Hypothalamus (tissue), 51 donors: ENCODE measurements at places on chromosomes 1 and 21.

GRCh38 chr1:118136187-118136941 lies 48.7 kb downstream of the SPAG17 start:
- DNase-seq, result no peak

DNA sequence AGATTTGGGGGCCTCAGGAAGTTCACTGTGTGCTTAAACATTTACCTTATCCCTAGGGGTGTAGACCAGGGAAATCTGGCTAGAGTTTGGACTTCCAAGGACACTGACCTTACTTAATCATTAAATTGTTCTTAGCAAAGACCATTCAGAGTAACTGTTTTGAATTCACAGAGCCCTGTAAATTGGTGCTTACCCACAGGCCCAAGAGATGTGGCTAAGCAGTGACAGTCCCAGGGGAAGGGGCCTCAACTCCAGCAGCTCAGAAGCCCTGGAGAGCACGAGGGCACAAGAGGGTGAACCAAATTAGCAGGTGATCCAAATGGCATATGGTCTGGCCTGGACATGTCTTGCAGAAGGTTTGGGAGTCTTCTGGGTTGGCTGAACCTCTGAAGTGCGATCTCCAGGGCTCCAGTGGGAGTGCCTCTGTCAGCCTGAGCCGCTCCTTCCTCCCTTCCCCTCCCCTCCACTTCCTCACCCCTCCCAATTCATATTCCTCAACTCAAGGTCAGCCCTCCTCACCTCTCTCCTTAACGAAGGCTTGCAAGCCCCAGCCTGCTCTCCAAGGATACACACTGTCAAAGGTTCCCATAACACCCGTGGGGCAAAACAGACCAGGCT lies 4.3 kb downstream of the PAQR7 start:
- no peak for DNase-seq

DNA sequence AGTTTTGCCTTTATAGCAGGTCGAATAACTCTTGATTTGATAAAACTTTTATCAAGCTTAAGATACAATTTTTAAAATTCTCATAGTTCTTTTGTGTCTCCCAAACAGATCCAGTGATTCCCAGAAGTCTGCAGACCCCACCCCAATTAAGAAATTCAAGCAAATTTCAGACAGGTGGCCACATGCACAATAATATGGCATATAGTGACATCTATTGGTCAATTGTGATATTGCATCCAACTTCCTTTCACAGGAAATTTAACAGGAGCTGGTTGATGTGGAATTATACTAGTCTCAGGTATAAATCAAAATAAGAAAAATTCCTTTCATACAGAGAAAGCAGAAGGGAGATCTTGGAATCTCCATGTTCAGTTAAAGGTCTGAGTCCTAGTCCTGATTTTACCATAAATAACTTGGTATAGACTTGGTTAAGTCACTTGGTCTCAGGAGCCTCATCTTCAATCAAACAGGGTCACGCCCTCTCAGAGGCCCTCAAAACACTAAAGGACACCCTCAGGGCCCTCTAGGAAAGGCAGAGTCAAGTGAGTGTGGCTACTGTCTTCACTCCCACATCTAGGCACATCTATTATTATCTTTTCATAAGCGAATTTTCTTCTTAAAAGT lies 24.1 kb downstream of the PIGM start:
- no peak for DNase-seq

GRCh38 chr1:154736841-154737240 lies 128.9 kb upstream of the ADAR start:
- no peak for DNase-seq

- no peak for DNase-seq
Observed at GRCh38 chr1:224219011-224219611, 36.1 kb downstream of the DEGS1 start.

- no peak for DNase-seq
Observed at GRCh38 chr1:234316937-234317336, 56.3 kb upstream of the COA6 start.

- no peak for DNase-seq
Observed at GRCh38 chr21:34582506-34583150, 32.3 kb downstream of the RCAN1 start.

DNA sequence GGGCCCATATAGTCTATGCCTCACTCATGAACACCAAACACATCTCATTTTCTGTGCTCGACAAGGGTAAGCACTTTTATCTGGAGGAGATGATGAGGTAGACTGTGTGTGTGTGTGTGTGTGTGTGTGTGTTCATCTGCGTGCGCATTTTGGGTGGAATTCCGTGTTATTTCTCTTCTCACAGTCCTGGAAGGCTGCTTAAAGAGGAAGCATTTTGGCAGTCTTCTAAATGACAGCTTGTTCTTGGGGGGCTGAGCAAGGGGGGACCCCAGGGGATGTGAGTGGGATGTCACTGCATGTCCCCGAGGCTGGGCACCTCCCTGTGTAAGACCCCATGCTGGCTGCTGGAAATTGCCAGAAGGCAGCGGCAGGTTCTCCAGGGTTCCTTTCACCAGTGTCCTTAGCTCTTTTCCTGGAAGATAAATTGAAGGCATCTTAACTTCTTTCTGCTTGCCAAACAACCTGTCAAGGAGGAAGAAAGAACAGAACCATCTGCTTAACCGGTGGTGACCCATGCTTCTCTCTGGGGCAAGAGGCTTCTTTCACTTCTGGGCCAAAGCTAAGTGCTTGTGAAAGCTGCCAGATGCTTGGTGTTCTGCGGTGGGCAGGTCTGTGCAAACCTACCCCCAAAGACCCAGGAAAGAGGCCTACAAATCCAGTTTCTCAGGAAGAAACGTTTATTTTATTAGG lies 9.9 kb upstream of the RD3 start:
- DNase-seq, result no peak

DNA sequence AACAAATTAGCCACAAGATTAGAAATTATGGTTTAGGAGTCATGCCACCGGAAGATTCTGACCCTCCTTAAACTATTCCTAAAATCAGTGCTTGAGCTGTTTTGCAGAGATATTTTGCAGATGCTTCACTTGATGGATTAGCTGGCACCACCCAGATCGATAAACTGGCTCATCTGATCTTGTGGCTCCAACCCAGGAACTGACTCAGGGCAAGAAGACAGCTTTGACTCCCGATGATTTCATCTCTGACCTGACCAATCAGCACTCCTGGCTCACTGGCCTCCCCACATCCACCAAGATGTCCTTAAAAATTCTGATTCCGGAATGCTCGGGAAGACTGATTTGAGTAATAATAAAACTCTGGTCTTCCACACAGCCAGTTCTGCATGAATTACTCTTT lies 221.6 kb downstream of the RHOU start:
- no peak for DNase-seq

DNA sequence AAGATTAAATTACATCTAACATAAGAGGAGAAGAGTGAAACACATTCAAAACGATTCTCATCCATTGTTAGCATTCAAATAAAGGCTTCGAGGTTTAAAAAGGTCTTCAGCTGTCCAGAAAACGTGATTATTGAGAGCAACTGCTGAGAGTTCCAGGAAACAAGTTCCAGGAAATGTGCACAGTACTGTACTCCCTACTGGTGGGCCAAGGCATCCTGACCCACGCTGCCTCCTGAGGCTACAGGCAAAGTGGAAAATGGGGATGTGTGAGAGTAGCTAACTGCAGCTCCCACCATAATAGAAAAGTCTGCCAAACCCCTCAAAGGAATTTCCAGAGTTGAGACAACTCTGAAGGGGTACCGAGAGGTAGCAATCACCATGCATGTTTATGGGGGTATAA lies 2.0 kb downstream of the VAV3 start:
- no peak for DNase-seq

- DNase-seq, result no peak
Observed at GRCh38 chr21:29343519-29343918, 44.8 kb downstream of the BACH1 start.

GRCh38 chr1:8061210-8061609 lies 35.1 kb upstream of the ERRFI1 start:
- no peak for DNase-seq

GRCh38 chr1:33220676-33221384 lies 35.5 kb upstream of the ZNF362 start:
- DNase-seq, result no peak

DNA sequence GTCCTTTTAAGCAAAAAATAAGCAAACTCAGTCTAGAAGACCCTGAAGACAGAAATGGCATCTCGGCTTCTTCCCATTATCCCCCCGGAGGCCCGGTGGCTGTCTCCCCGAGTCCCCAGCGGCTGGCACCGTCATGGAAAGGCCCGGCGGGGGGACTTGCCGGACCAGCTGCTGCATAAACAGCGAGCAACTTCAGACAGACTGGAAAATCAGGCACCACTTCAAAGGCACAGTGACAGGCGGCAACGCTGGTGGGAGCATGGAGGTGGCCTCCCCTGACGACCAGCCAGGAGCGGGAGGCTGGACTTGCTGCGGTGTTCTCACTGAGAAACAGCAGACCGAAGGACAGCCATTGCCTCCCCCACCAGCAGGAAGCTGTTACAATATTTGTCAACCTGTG lies 18.4 kb upstream of the C1QA start:
- no peak for DNase-seq

DNA sequence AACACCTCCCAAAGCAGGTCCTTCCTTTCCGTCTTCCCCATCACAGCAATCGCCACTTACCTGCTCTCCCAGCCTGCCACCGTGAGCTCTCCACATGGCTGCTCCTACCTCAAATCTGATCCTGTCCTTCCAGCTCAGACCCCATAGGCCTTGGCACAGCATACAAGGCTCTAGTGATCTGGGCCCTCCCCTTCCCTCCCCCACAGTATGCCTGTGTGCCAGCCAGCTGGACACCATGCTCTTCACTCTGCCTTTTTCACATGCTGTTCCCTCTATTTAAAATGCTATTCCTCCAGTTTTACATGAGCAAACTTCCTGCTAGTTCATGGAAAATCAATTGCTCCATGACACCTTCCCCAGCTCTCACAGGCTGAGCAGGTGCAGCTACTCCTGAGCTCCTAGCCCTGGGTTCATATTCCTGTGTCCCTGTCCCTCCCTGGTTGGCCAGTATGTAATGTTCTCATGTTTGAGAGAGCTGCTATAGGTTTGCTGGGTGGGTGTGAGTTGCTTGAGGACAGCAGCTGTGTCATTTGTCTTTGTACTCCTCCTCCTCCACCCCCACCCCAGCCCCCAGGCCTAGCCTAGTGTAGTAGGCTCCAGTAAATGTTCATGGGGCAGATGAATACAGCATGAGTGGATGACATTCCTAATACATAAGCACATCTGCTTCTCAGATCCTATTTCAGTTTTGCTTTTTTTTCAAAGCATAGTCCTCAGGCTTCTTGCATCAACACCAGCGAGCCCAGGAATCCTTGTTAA lies 6.3 kb upstream of the TNNT2 start:
- no peak for DNase-seq

- DNase-seq, result peak; percentile 11
Observed at GRCh38 chr21:41112740-41113692, 54.9 kb upstream of the BACE2 start.

GRCh38 chr1:42251042-42251441 lies 84.0 kb downstream of the FOXJ3 start:
- DNase-seq, result no peak

- no peak for DNase-seq
Observed at GRCh38 chr1:82646888-82647287, 846.2 kb downstream of the ADGRL2 start.

DNA sequence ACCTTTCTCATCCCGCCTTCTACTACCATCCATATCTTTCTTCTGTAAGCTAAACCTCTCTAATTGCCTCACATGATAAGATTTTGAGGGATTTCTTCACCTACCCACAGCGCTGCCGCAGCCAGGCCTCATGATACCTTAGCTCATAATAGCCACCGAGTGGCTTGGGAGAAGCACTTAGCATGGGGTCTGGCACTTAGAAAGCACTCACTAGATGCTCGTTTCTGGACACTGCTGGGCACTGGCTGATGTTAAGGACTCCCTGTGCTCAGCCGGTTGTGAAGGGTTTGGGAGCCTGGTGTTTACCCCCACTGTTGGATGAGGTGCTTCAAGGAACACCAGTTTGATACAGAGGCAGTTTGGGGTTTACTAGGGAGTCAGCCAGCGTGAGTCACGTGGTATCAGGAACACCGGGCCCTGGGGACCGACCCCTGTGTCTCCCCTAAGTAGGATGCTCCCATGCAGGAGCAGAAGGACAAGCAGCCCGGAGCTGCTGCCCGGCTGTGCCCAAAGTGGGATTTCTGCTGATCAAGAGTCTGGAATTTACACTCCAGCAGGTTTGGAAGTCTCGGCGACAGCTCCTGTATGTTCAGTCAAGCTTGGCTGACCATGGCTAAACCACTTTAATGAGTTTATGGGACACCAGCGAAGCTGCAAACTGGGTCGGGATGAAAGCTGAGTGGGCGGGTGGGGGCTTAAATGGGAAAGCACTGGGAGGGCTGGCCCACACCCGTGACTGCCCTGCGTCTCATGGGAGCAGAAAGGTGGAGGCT lies 63.3 kb downstream of the GALNT2 start:
- no peak for DNase-seq

DNA sequence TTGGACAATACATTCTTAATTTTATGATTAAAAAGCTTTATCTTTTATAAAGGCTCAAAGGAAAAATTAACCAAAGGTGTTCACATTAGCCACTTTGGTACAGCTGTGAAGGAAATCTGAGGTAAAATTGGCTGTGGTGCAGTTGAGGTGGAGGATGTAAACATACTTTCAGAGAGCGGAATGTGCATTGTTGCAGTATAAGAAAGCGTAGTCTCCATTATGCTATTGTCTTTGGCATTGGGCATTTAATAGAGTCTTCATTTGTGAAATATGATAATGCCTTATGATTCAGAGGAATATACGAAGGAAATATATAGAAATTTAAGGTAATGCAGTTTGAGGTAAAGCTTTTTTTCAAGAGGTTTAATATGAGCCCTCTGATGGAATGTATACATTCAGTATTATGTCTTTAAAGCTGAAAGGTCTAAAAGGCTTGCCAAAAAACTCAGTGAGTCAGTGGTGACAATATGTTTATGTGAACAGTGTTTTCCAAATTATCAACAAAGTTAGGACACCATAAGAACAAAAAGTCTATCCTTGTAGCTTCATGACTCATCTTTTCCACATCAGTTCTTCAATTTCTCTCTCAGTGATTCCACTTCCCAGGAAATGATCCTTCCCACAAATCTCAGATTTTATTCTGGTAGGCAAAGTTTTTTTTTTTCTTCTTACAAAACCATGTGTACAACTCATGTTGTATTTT lies 26.9 kb upstream of the DDR2 start:
- no peak for DNase-seq

GRCh38 chr1:10924030-10924429 lies 88.4 kb upstream of the TARDBP start:
- no peak for DNase-seq

- no peak for DNase-seq
Observed at GRCh38 chr1:193237381-193237978, 51.1 kb upstream of the B3GALT2 start.

GRCh38 chr1:109543283-109543987 lies 3.8 kb downstream of the GPR61 start:
- DNase-seq, result no peak

GRCh38 chr1:184945678-184946412 lies 28.5 kb downstream of the NIBAN1 start:
- DNase-seq, result no peak

- DNase-seq, result no peak
Observed at GRCh38 chr1:103074224-103074623, 34.1 kb downstream of the COL11A1 start.
